ENCODE measurements at places on chromosomes 13 and 19.

DNA sequence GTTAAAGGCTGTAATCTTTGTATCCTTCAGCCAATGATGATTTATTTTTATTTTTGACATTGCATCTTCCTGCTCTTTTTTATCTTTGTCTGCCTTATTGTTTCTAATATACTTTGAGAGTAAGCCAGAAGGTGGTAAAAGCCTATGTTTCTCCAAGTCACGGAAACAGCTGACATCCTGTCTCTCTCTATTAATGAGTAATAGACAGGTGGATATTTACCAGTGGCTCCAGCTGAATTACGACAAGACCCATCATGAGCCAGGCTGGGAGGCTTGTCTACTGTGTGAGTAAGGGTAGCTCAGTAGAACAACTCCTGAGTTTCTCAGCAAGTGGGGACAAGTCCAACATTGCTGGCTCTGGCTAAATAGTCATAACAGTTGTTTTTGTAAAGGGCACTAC lies 166.6 kb downstream of the NDFIP2 start:
- DNase-seq: no peak

DNA sequence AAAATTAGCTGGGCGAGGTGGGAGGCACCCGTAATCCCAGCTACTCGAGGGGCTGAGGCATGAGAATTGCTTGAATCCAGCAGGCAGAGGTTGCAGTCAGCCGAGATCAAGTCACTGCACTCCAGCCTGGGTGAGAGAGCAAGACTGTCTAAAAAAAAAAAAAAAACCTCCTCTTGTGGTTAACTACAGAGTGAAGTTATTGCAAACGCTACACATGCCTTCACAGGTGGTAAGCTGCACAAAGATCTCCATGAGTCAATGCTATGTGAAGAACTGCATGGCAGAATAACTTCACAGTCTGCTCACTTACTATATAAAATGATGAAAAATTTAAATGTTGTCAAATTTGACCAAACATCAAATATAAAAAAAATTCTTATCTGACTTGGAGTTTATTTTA lies 436.8 kb downstream of the FGF14 start:
- DNase-seq: no peak

GRCh38 chr19:1249298-1249989 lies 1.1 kb downstream of the MIDN start:
- DNase-seq: peak; percentile 94

- no peak for DNase-seq
Observed at GRCh38 chr19:32337084-32337808, 8.2 kb upstream of the ZNF507 start.
